Liver (tissue), 10 donors: ENCODE measurements at places on chromosomes 13 and 19.

DNA sequence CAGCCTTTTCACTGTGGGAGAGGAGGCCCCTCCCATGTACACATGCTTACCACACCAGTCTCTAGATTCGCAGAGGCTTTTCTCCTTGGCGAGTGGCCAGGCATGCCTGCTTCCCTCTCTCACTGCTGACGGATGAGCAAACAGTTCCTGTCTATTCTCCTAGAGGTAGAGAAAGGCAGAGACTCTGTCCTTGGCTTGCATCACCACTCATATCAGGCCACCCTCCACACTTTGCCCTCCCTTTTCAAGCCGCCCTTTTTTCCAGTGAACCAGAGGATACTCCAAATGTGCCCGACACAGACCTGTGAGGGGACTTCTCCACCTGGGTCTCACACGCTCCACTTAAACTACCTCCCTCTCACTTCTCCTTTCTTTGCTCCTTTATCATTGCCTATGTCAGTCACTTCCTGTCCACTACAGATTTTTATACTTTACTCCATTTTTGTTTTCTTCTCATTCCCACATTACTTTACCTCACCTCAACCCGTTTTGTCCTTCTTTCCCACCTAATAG lies 284.6 kb downstream of the DNAJC15 start:
- peak; percentile 78 for DNase-seq

DNA sequence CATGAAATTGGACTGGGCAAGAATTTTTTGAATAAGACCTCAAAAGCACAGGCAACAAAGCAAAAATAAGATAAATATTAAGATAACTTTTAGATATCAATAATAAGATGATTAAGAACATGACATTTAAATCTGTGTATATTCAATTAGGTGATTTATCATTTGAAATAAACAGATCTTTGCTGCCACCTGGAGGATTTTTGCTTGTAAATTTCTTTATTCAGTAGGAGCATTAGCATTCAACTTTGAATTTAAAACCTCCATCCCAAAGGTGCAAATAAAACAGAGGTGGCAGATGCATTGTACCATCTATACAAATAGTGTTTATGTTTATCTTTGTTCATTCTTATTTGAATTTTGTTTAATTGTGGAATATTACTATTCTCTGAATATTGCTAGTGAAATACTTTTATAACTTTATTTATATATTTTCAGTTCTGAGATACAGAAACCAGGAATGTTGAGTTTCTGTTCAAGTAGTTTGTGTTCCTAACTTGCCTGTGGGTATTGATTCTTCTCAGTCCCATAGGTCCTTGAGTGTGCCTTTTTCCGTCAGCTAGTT lies 20.9 kb downstream of the COG6 start:
- no peak for DNase-seq

DNA sequence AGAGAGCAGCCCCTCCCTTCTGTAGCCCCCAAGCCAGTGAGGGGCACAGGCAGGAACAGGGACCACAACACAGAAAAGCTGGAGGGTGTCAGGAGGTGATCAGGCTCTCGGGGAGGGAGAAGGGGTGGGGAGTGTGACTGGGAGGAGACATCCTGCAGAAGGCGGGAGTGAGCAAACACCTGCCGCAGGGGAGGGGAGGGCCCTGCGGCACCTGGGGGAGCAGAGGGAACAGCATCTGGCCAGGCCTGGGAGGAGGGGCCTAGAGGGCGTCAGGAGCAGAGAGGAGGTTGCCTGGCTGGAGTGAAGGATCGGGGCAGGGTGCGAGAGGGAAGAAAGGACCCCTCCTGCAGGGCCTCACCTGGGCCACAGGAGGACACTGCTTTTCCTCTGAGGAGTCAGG lies 4.2 kb downstream of the KLK3 start:
- no peak for DNase-seq

DNA sequence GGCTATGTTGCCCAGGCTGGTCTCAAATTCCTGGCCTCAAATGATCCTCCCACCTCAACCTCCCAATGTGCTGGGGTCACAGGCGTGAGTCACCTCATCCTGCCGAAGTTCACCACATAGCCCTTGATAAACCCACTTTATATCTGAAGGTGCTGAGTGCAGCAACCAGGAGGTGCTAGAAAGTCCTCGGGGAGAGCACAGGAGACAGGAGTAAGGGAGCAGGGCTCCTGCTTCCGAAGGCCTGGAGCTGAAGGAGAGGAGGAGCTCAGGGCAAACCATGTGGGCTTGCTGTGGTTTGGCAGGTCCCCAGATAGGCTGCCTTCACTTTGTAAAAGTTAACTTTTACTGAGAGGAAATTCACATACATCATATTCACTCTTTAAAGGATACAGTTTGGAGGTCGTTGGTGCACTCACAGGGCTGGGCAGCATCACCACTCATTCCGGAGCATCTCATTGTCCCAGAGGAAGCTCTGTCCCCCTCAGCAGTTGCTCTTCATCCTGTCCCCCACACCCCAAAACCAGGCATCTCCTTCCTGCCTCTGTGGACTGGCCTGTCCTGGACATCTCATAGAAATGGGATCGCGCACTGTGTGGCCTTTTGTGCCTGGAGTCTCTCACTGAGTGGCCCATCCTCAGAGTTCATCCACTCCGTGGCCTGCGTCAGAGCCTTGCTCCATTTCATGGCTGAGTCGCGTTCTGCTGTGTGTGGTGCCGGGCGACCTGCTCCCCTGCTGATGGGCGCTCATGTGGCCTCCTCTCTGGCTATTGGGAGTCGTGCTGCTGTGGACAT lies 49.5 kb downstream of the KDM4B start:
- DNase-seq: no peak

DNA sequence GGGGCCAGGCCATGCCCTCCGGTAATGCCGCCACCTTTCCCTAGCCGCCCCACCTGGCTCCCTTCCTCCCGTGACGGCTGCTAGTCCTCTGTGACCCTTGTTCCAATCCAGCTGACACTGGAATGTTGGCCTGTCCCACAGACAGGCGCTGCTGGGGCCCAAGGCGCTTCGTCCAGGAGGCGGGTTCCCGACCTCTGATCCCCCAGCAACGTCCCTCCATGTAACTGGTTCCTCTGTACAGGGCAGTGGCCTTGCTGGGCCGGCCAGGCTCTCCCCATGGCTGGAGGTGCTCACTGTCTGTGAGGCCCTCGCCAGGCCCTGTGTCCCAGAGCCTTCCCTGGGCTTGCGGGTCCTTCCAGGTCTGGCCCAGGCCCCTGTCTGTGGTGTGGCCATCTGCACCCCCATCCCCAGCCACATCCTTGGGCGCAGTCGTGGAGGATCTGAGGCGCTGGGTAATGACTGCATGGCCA lies 6.8 kb upstream of the GRIN3B start:
- DNase-seq: no peak

- DNase-seq: no peak
Measured at GRCh38 chr19:48308631-48309586, 16.4 kb upstream of the EMP3 start.

DNA sequence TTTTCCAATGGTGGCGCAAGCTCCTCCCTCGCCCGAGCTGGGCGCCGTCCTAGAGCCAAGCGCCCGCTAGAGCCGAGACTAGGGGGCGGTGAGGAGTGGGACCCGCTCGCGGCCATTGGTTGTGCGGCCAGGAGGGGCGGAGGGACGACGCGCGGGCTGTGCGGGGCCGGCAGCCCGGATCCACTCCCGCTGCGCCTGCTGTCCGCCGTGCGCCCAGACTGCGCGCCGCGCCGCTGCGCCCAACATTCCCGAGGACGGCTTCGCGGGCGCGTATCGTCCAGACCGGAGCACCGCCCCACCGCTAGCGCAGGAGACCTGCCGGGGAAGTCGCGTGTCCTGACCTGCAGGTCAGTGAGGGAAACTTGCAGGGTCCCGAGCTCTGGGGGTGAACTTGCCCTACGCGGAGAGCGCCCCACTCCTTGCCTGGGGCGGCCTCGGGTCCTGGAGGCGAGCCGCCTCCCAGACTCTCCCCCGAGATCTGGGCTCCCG lies at the start of gene SERTM1:
Gene SERTM1, plus strand, starts transcription at position 183 of the 489 bp plus-strand sequence. CDS start 21,059 bp downstream, outside the sequence.
- DNase-seq: no peak

GRCh38 chr19:3844596-3844995 lies 24.2 kb downstream of the ZFR2 start:
- DNase-seq: no peak

- DNase-seq: no peak
Measured at GRCh38 chr13:42747399-42747873, 33.9 kb upstream of the FAM216B start.

DNA sequence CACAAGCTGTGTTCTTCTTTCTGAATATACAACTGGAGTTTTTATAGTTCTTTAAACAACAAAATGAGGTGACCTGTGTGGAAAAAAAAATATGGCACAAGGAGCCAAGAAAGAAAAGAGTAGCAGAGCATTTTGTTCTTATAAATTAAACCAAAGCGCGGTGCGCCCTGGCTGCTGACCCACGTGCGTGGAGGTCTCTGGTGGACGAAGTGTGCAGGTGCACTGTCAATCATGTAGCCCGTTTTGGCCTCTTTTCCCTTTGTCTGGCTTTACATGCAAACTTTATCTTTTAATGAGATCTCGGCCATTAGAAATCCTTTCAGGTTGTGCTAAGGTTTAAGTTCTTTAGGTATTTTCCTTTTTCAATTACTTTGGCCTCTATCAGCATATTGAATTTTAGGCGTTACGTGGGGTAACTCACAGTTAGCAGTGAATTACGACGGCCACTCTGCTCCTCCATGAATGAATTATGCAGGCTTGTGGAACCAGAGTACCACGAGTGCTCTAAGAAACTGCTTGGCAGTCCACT lies 443.9 kb upstream of the SLC10A2 start:
- no peak for DNase-seq
